Osteocyte (in vitro differentiated cells): ENCODE measurements at places on chromosomes 1 and 21. TPM values are rescaled to one million over a fixed set of nuclear protein-coding genes. Genes with fewer than 3 reads are reported as not detected.

- H3K27ac ChIP-seq, result no peak overlapping the region
- no peaks in the 10 kb centered on the region for H3K36me3 ChIP-seq
- H3K4me1 ChIP-seq, result no peaks in the 10 kb centered on the region
- H3K27me3 ChIP-seq, result peaks cover 46% of the 10 kb centered on the region
- no peak overlapping the region for H3K4me3 ChIP-seq
- no peak for DNase-seq
These were observed 23.3 kb downstream of the UBASH3A start for GRCh38 chr21:42426876-42427480.

DNA sequence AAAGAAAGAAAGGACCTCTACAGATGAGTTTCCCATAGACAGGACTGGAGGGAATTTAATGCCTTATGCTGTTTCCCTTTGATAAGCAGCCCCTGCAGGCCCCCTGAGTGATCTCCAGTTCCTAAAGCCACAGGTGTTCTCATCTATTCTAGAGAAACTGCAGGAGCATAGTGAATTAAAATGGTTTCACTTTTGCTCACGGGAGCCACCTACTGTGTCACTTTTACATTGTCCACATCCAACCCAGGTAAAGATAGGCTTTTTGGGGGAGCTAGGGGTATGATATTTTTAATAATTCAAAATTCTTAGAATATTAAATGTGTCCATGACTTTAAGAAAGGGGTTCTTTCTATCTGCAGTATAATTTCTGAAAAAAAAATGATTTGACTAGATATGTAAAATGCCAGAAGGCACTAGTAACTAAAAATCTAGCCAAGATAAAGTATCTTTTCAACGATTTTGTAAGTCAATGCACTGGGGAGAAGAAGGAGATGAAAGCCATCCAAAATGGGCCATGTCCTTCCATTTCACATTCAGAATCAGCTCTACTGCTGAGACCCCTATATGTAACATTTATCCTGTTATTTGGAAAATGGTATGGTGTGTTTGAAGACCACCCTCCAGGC, 267.3 kb upstream of the DUSP10 start:
- no peaks in the 10 kb centered on the region for H3K36me3 ChIP-seq
- peaks cover 42% of the 10 kb centered on the region for H3K27me3 ChIP-seq
- H3K27ac ChIP-seq, result no peak overlapping the region
- H3K4me3 ChIP-seq, result no peak overlapping the region
- no peaks in the 10 kb centered on the region for H3K4me1 ChIP-seq

DNA sequence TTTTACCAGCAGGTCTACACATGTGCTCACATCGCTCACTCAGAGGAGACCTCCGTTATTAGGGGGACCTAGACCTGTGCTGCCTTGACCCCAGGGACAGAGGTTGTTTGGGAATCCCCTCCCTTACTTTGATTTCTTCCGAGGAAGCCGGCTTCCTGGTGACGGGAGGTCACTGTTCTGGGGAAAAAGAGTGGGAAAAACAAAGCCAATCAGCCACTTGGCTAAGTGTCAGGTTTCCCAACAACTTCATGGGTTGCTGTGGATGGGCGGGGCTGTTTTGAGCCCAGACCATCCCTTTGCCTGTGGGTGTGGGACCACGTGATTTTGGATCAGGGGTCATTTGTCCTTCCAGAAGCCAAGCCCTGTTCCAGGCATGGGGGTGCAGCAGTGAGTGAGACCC, 7.1 kb upstream of the KCNAB2 start:
- DNase-seq, result no peak
- H3K4me1 ChIP-seq, result peaks cover 11% of the 10 kb centered on the region
- no peaks in the 10 kb centered on the region for H3K36me3 ChIP-seq

The C1QB gene
- total RNA-seq, result not detected in 2 replicates

DNA sequence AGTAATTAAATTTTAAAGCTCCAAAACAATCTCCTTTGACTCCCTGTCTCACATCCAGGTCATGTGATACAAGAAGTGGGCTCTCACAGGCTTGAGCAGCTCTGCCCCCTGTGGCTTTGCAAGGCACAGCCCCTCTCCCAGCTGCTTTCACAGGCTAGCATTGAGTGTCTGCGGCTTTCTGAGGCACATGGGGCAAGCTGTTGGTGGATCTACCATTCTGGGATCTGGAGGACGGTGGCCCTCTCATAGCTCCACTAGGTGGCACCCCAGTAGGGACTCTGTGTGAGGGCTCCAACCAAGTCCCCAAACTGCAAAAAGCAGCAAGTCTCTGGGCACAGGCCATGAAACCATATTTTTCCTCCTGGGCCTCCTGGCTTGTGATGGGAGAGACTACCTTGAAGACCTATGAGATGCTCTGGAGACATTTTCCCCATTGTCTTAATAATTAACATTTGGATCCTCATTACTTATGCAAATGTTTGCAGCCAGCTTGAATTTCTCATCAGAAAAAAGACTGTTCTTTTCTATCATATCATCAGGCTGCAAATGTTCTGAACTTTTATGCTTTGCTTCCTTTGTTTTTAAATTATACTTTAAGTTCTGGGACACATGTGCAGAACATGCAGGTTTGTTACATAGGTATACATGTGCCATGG, 554.1 kb upstream of the OLFM3 start:
- no peak overlapping the region for H3K27ac ChIP-seq
- H3K4me3 ChIP-seq, result no peak overlapping the region
- no peak for DNase-seq
- no peaks in the 10 kb centered on the region for H3K4me1 ChIP-seq
- no peaks in the 10 kb centered on the region for H3K36me3 ChIP-seq

The SESN2 gene
- total RNA-seq, result 31.8 and 32.1 TPM in 2 replicates

The PRAMEF17 gene
- not detected in 2 replicates for total RNA-seq

GRCh38 chr1:206037581-206037980, 13.9 kb upstream of the CTSE start:
- no peak for DNase-seq
- H3K27me3 ChIP-seq, result peaks cover 69% of the 10 kb centered on the region
- H3K27ac ChIP-seq, result no peak overlapping the region
- no peaks in the 10 kb centered on the region for H3K36me3 ChIP-seq
- no peaks in the 10 kb centered on the region for H3K4me1 ChIP-seq

The UBXN10 gene
- total RNA-seq, result not detected in 2 replicates

- H3K27me3 ChIP-seq, result peaks cover 33% of the 10 kb centered on the region
- H3K4me1 ChIP-seq, result no peaks in the 10 kb centered on the region
- no peak for DNase-seq
- no peaks in the 10 kb centered on the region for H3K36me3 ChIP-seq
- H3K27ac ChIP-seq, result no peak overlapping the region
These were observed 57.5 kb upstream of the PLPPR5 start for GRCh38 chr1:99062192-99062591.

DNA sequence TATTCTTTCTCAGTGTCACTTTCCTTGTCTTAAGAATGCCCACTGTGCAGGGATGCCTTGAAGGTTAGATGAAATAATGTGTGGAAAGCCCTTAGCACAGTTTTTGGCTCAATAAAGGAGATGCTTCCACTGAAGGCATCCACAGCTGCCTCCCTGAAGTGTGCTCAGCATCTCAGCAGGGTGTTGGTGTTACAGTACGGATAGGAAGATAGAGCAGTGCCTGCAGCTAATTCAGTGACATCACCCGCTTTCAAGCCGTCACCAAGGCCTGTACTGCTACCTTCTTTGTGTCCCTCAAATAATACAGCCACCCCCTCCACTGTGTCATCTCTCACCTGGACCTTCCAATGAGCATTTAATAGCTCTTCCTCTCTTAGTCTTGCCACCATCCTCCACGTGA, 59.0 kb downstream of the NDUFS5 start:
- no peak for DNase-seq
- H3K4me3 ChIP-seq, result no peak overlapping the region
- H3K27me3 ChIP-seq, result peaks cover 11% of the 10 kb centered on the region
- H3K36me3 ChIP-seq, result no peaks in the 10 kb centered on the region

DNA sequence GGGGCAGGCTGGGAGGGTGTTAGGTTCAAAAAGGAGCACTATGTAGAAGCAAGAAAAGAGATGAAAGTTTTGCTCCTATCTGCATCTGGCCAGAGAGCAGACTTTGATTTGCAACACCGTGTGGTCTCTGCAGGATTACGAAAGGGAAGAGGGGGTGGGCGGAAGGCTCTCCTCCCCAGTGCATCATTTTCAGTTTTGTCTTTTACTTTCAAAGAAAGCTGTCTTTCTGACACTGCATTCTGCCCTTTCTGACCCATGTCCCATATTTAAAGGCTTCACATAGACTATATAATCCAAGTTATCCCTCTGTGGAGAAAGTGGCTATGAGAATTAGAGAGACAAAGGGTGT, 126.5 kb downstream of the RHOU start:
- H3K4me3 ChIP-seq, result no peak overlapping the region
- DNase-seq, result no peak
- H3K4me1 ChIP-seq, result peaks cover 59% of the 10 kb centered on the region

The LRRC42 gene
- 30.1 and 32.8 TPM in 2 replicates for total RNA-seq

The RGS8 gene
- total RNA-seq, result not detected in 2 replicates

DNA sequence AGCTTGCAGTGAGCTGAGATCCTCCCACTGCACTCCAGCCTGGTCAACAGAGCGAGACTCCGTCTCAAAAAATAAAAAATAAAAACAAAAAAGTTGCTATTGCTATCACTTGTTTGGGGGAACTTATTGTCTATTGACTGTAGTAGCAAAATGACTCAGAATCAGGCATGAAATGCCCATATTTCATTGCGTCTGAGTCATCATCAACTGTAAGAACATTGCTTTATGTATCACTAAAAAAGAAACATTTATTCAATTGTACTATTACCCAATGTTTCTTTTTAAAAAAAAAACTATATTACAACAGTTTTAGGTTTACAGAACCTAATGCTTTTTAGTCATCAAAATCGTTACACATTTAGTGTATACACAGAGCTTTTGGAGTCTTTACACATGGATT, 91.0 kb upstream of the FMN2 start:
- H3K27me3 ChIP-seq, result peaks cover 36% of the 10 kb centered on the region
- no peak for DNase-seq
- no peaks in the 10 kb centered on the region for H3K36me3 ChIP-seq
- H3K27ac ChIP-seq, result no peak overlapping the region

GRCh38 chr1:201766131-201766866, 62.7 kb upstream of the IPO9 start:
- peaks cover 30% of the 10 kb centered on the region for H3K36me3 ChIP-seq
- H3K27me3 ChIP-seq, result no peaks in the 10 kb centered on the region
- no peak for DNase-seq
- peak overlapping the region; percentile 86 for H3K27ac ChIP-seq
- H3K4me3 ChIP-seq, result peak overlapping the region; percentile 39
- peaks cover 83% of the 10 kb centered on the region for H3K4me1 ChIP-seq

DNA sequence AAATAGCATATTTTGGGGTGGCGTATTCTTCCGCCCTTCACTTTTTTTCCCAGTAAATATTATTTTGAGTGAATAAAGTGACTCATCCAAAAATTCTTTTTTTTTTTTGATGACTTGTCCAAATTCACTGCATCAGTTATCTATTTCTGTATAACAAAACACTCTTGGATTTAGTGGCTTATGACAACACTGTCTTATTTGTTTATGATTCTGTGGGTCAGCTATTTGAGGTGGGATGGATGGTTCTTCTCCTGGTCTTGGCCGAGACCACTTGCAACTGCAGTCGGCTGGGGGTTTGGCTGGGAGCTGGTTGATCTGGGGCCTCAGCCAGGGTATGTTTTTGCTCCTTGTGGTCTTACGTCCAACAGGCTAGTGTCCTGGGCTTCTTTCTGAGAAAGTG, 39.9 kb upstream of the SRSF10 start:
- H3K27ac ChIP-seq, result peak overlapping the region; percentile 99
- H3K27me3 ChIP-seq, result no peaks in the 10 kb centered on the region
- H3K4me1 ChIP-seq, result peaks cover 64% of the 10 kb centered on the region
